ENCODE measurements at places on chromosomes 7 and 10. TPM values are rescaled to one million over a fixed set of nuclear protein-coding genes. Genes with fewer than 3 reads are reported as not detected.

- no peak overlapping the region for H3K27ac ChIP-seq
- H3K36me3 ChIP-seq, result no peaks in the 10 kb centered on the region
- peaks cover 6% of the 10 kb centered on the region for H3K4me1 ChIP-seq
- H3K27me3 ChIP-seq, result no peaks in the 10 kb centered on the region
- H3K4me3 ChIP-seq, result no peak overlapping the region
Observed at GRCh38 chr7:27704422-27705199, 35.4 kb upstream of the TAX1BP1 start.

The POM121C gene
- 42.9 TPM for total RNA-seq

The VPS41 gene
- 92.9 TPM for total RNA-seq

The ERVW-1 gene
- 0.19 TPM for total RNA-seq

DNA sequence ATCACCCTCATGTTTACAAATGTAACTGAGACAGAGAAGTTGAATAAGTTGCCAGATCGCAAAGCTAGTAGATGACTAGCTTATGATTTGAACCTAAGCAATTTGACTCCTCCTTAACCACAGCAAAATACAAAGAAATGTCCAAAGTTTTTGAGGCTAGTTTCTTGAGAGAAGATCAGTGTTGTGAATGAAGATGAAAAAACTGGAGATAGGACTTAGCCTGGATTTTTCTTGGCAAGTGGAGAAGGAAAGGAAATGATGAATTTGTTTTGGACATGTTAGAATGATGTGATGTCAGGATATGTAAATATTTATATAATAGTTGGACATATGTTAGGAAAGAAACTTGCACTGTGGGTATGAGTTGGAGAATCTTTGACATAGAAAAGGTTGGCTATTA lies 149.8 kb downstream of the LSMEM1 start:
- no peaks in the 10 kb centered on the region for H3K36me3 ChIP-seq

Data from astrocyte (in vitro differentiated cells and primary cell).